ENCODE measurements at places on chromosomes 1 and 21.

DNA sequence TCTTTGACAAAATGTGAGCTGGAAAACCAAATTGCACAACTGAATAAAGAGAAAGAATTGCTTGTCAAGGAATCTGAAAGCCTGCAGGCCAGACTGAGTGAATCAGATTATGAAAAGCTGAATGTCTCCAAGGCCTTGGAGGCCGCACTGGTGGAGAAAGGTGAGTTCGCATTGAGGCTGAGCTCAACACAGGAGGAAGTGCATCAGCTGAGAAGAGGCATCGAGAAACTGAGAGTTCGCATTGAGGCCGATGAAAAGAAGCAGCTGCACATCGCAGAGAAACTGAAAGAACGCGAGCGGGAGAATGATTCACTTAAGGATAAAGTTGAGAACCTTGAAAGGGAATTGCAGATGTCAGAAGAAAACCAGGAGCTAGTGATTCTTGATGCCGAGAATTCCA, 42.7 kb downstream of the CENPF start:
- no peak for DNase-seq

- DNase-seq: no peak
Measured at GRCh38 chr1:9181990-9182783, 52.4 kb upstream of the H6PD start.

DNA sequence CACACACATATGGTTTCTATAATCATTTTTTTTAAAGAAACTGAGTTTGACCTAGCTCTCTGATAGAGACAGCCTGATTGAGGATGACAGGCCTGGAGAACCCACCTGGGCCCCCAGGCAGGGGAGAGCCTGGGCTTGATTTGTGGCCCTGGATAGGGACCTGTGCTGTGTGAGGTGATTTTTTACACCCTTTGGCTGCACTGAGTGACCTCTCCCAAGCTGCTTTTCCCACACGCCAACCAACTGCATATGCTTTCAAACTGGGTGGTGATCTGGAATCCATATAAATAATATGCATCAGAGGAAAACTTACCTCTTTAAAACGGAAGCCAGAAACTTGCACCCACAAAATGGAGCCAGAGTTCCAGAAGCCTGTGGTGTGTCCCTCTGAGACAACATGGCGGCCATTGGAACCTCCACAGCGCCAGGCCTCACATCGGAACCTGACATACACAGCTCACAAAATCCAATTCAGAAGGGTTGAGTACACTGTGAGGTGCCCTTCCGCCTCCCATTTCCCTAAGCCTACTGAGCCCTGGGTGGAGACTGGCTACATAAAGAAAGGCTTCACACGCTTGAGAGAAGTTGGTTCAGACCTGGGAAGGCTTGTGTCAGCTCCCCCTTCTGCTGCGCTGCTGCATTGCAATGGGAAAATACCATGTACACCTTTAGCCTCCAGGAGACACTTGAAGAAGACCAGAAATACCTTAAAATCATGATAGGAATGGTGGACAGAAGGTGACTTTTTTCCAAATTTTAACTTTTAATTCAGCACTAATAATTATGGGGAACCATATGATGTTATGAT, 160.7 kb downstream of the HHIPL2 start:
- no peak for DNase-seq

DNA sequence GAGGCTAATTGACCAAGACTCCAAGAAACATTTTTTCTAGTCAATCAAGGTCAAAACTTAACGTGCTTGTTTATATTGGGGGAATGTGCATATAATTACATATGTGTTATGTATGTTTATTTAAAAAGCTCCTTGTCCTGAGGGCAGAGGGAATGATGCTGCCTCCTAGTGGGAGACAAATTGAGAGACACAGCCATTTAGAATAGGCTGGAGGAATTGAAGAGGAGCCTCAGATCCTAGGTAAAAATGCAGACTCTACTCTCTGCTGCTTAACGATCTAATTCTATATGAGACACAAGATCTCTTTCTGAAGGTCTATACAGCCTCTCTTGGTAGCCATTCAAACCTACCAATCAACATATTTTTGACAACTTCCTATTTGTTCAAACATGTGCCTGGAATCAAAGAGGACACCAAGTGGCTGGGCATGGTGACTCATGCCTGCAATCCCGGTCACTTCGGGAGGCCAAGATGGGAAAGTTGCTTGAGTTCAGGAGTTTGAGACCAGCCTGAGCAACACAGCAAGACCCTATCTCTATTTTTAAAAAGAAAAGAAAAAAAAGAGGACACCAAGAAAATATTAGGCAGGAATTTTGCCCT, 136.6 kb upstream of the ZNF648 start:
- no peak for DNase-seq

DNA sequence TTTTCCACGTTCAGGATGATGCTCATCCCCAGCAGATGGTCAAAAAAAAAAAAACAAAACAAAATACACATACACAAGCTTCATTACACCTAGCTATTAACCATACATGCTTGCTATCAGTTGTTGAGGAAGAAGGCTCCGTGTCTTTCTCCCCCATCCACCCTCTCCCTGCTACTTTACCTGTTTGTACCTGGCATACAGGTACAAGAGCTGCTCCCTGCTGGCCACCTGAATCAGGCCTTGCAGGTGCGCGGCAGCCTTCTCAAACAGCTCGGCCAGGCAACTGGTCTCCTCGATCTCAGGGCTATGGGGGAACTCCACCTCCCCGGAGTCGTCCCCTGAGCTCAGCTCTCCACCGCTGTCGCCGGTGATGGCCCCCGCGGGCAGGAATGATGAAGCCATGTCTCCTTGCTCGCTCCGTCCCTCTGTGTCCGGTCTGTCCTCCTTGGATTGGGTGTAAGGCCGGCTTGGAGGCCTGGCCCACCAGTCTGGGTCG, 464 bp downstream of the ACBD6 start:
- no peak for DNase-seq

GRCh38 chr21:36499578-36500471, 19.9 kb upstream of the CLDN14 start:
- no peak for DNase-seq

DNA sequence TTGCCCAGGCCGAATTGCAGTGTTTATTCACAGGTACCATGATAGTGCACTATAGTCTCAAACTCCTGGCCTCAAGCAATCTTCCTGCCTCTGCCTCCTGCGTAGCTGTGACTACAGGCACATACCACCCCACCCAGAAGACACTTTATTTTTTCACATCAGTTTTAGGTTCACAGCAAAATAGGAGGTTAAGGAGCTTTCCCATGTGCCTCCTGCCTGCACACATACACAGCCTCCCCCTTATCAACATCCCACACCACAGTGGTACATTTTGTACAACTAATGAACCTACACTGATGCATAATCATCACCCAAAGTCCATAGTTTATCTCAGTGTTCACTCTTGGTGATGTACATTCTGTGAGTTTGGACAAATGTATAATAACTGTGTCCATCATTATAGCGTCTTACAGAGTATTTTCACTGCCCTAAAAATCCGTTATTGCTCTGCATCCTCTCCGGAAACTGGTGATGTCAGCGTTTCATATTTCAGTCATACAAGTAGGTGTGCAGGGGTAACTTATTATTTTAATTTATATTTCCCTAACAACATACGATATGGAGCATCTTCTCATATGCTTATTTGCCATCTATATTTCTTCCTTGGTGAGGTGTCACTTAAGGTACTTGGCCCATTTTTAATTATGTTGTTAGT, 23.2 kb downstream of the OR13G1 start:
- no peak for DNase-seq

- DNase-seq: no peak
Measured at GRCh38 chr1:29230204-29230552, 556 bp downstream of the MECR start.

GRCh38 chr1:151825751-151826660, 5.6 kb downstream of the RORC start:
- no peak for DNase-seq

- DNase-seq: no peak
Measured at GRCh38 chr21:42630626-42631025, 22.8 kb upstream of the PDE9A start.

GRCh38 chr21:41466024-41466820, 40.2 kb downstream of the MX1 start:
- no peak for DNase-seq

All from hypothalamus (tissue), 51 donors.